Activated T-helper 1 cell treated with anti-CD3 and anti-CD28 coated beads, Interleukin-2, amount 50 U/mL, for 16 hours (primary cell): ENCODE measurements at places on chromosomes 7 and 10.

DNA sequence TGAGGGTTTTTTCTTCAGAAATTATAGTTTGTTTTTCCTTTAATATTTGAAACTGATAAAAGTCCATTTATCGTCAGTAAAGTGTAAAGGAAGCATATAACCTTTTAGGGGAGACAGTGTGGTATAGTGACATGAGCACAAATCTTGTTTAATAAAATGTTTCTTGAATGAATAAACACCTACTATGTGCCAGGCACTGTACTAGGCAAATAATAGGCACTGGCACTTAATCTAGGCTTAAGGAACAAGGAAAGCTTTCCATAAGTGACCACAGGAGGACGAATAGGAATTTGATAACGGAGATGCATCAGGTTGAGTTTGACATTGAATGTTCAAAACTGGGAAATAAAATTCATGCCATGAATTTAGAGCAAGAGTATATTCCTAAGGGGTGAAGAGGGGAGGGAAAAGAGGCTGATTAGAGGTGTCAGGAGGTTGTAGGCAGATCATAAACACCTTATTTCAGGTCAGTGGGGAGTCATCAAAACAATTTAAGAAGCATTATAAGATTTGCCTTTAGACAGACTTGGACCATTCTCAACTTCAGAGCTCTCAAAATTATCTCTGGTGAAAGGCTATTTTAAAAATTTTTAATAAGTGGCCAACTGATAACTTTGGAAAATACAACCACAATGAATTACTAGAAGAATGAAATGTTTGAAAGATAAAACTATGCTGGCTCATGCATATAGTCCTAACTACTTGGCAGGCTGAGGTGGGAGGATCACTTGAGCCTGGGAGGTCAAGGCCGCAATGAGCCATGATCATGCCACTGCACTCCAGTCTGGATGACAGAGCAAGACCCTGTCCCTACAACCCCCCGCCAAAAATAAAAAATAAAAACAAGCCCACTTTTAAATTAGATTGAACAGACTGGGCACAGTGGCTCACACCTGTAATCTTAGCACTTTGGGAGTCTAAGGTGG is 22.4 kb downstream of the RALA start:
- no peak for DNase-seq

DNA sequence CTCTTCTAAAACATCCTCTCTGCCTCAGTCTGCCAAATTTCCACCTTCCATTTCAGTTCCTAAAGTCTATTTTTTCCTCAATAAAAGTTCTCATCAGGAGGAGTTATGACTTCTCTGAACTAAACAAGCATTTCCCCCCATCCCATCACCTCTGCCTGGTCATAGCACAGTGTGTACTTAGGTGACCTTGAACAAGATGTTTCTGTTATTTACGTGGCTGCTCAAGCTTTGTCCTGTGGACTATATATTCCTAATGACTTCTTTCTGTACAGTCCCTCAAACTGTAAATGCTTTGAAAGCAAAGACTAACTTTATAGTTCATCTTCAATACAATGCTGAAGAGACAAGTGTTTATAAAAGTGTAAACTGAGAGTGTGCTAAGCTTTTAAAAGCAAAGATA is 166.9 kb downstream of the CPEB3 start:
- no peak for DNase-seq

GRCh38 chr7:91107460-91107859 is 156.8 kb upstream of the FZD1 start:
- no peak for DNase-seq

DNA sequence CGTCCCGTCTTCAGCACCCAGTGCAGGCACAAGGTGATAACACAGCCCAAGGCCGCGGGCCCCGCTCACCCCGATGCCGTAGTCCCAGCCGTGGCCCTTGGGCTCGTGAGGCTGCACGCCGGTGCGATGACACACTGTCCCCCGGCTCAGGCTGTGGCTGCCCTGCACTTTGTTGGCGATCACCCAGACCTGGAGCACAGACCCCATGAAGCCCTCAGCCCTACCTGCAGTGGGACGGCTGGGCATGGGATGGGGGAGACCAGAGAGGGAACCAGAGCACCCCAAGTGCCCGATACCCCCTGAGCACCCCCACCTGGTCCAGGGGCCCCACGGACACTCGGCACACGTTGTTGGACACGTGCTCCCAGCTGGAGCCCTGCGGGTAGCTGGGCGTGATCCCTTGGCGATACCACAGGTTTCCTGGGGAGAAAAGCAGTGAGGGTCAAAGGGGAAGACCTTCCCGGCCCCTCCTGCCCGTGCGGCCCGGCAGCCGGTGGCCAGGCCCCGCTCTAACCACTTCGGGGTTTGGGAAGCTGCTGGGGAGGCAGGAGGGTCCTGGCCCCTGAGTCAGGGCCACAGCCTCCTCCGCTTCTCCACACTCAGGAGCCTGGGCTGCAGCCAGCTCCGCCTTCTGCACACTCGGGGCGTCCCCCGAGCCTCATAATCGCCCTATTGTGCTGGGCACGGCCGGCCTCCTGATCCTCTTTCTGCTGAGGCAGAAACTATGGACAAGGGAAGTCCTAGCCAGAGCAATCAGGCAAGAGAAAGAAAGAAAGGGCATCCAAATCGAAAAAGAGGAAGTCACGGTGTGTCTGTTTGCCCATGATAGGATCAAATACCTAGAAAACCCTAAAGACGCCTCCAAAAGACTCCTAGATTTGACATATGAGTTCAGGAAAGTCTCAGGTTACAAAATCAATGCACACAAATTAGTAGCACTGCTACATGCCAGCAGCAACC is 6.7 kb downstream of the BHLHA15 start:
- DNase-seq: no peak

GRCh38 chr10:119398996-119399395 is 143.5 kb downstream of the RGS10 start:
- DNase-seq: no peak

- DNase-seq: no peak
These were observed 140.0 kb upstream of the NRBF2 start for GRCh38 chr10:62993121-62993520.

- no peak for DNase-seq
These were observed 471 bp downstream of the MGMT start for GRCh38 chr10:129467359-129468064.

DNA sequence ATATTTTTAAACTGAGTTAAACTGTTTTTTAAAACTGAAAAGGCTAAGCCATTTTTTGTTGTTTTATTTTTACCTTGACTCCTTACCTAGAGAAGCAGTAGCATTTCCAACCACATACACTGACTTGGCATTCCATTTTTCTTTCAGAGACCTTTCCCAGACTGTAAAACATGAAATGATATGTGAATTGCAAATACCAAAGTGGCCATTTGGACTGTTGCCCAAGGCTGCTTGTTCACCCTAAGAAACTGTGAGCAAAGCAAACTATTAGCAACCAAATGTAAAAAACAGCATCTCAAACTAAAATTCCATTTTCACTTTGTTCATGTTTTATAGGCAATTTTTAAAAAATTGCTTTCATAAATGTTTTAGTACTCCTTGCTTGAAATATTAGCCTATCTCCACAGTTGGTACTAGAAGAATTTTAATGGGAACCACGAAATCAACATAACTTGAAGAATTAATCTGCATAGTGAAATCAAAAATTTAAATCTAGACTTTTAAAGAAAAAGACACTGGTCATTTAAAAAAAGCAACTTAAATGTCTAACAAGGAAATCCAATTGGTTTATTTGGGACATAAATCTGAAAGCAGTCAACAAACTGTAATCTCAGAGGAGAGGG is 10.8 kb downstream of the UROS start:
- no peak for DNase-seq
